Smooth muscle cell of the coronary artery (primary cell): ENCODE measurements at places on chromosomes 2 and 18. TPM values are rescaled to one million over a fixed set of nuclear protein-coding genes. Genes with fewer than 3 reads are reported as not detected.

EPB41L3 gene
- 0.68 and 157 TPM in 2 replicates for total RNA-seq

MYO7B gene
- total RNA-seq = 0.23 TPM in 1 of 2 replicates, not detected in the other

OSBPL1A gene
- total RNA-seq = 22.5 and 39.0 TPM in 2 replicates

SLC16A14 gene
- 0.47 and 3.2 TPM in 2 replicates for total RNA-seq

C1GALT1C1L gene
- total RNA-seq = 0.12 and 0.30 TPM in 2 replicates

PLB1 gene
- total RNA-seq = 0.23 and 0.30 TPM in 2 replicates

RAB6D gene
- under 0.01 TPM in 1 of 2 replicates, not detected in the other for total RNA-seq

RAMP1 gene
- 0.83 and 1.6 TPM in 2 replicates for total RNA-seq

CROCC2 gene
- 0.12 TPM in 1 of 2 replicates, not detected in the other for total RNA-seq

VSNL1 gene
- total RNA-seq = 0.23 and 0.47 TPM in 2 replicates

CTLA4 gene
- total RNA-seq = not detected in 2 replicates

SEC11C gene
- 7.8 and 8.7 TPM in 2 replicates for total RNA-seq

SKA1 gene
- 0.94 and 3.5 TPM in 2 replicates for total RNA-seq
